Kidney epithelial cell (primary cell): ENCODE measurements at places on chromosomes 1 and 21. TPM values are rescaled to one million over a fixed set of nuclear protein-coding genes. Genes with fewer than 3 reads are reported as not detected.

GRCh38 chr21:14523234-14523633 lies 22.9 kb downstream of the SAMSN1 start:
- no peak for DNase-seq

The ANKRD34A gene
- 0.46 TPM in 1 of 2 replicates, not detected in the other for total RNA-seq

GRCh38 chr1:53600001-53600400 lies 139.0 kb downstream of the GLIS1 start:
- no peak for DNase-seq

DNA sequence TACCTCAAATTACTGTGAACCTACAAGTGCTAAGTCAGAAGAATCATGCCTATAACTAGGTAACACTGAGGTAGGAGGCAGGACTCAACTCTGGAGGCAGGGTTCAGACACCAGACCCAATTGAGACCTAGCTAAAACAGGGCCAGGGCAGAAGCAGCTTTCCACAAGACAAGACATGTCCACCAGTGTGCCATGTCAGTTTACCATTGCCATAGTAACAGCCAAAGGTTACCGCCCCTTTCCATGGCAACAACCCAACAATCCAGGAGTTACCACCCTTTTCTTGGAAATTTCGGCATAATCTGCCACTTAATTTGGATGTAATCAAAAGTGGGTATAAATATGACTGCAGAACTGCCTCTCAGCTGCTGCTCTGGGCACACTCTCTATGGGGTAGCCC lies 432.3 kb downstream of the DPYD start:
- no peak for DNase-seq

The GNAT2 gene
- total RNA-seq, result not detected in 2 replicates

The OPTC gene
- not detected in 2 replicates for total RNA-seq

- no peak for DNase-seq
Observed at GRCh38 chr1:30765556-30766434, 8.2 kb upstream of the LAPTM5 start.

The LRRIQ3 gene
- 0.82 and 1.9 TPM in 2 replicates for total RNA-seq

The NECTIN4 gene
- total RNA-seq, result 13.1 and 13.6 TPM in 2 replicates

- no peak for DNase-seq
Observed at GRCh38 chr1:216566641-216567205, 143.5 kb upstream of the USH2A start.

- no peak for DNase-seq
Observed at GRCh38 chr1:81029266-81029665, 771.5 kb upstream of the ADGRL2 start.

The SAMD13 gene
- total RNA-seq, result 1.2 and 1.9 TPM in 2 replicates

- DNase-seq, result no peak
Observed at GRCh38 chr1:5770981-5771765, 221.1 kb downstream of the NPHP4 start.

DNA sequence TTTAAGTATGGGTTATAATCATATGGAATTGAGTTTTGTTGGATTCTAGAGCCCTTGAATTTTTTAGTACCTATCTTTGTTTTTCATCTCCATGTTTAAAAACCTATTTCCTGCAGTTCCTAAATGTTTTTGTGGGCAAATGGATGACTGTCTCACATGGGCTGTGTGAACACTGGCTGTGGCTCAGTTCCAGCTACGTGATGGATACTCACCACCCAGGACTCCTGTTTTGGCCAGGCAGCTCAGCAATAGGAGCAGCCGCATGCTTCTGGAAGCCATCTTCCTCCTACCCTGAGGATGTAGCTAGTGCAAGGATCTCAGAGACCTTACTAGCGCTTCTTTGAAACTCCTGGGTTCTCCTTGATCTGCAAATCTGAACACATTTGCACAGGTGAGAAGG lies 2.8 kb downstream of the REG4 start:
- DNase-seq, result no peak

- no peak for DNase-seq
Observed at GRCh38 chr1:61460191-61460590, 264.8 kb downstream of the TM2D1 start.

DNA sequence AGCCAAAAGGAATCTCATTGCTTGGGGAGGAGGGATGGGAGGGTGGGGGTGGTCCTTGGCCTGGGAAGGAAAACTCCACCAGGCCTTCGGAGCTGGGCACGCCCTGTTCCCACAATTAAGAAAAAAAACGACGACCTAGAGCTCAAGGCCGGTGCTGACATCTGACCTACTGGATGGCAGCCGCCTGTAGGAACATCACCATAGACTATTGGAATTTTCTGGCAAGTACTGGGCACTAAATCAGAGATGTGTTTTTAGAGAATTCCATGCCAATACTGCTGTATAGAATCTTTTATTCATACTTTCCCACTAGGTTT lies 729 bp downstream of the NADK start:
- no peak for DNase-seq

DNA sequence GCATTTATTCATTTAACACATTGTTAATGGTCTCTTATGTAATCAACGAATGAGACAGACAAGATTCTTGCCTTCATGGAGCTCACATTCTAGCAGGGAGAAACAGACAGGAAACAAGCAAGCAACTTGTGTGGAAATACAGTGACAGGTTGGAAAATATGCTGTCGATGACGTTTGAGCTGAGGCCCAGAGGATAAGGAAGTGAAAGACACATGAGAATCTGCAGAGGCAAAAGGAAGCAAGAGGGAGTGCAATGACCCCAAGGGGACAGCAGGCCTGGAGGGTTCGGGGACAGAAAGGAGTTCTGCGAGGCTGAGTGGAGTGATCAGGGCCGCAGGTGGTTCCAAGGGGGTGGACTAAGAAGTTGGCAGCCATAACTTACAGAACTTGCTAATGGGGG lies 60.6 kb upstream of the AKT3 start:
- no peak for DNase-seq

- no peak for DNase-seq
Observed at GRCh38 chr1:200038325-200038980, 10.9 kb downstream of the NR5A2 start.

DNA sequence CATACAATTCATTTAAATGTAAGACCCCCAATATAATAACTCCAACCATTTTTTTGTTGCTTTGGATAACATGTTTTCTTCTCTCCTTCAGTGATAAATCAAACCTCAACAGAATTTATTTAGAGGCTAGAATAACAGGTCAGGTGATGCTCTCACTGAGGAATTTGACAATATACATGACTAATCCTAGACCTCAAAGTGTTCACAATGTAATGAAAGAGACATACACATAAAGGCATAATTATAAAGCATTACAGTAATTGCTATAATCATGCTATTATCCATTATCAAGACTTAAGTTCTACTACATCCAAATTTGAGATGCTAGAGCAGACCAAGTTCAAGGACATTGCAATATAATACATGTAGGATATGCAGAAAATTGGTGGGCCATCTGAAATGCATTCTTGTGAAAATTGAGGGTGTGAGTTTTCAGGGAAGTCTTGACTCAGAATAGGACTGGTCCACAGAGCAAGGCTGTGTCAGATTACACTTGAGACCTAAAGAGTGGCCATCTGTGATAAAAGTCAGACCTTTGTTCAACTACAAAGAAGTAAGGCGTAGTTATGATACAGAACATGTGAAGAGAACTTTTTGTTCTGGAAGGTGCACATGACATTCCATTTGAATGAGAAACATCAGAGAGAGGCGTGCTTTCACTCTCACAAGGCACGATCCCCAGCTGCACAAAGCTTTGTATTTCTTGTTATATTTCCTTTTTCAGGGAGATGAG lies 45.5 kb downstream of the UTP25 start:
- DNase-seq, result peak; percentile 86

The SPRR4 gene
- not detected in 2 replicates for total RNA-seq

DNA sequence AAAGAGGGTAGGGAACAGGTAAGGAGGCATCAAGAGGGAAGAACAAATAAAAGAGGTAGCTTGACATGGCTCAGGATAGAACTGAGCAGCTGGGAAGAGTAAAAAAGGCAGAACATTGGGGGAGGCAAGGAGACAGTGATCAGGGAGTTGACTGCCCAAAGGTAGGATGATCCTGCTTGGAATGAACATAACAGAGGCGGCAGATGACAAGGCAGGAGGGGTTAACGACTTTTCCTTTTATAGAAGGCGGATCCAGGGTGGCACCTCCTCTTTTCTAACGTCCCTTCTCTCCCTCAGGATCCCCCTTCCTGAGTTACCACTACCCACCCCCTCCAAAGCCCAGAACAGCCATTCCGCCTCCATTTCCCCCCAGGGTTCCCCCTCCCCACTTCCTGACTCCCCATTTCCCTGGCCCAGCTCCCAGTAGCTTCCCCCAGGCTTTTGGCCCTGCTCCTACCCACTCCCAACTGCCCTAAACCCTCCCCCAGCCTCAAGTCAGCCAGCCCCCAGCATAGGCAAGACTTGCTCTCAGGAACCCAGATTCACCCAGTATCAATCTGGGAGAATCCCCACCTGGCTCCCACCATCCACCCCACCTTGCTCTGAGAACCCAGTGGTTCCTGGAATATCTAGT lies 769 bp upstream of the ADAMTS4 start:
- DNase-seq, result no peak

DNA sequence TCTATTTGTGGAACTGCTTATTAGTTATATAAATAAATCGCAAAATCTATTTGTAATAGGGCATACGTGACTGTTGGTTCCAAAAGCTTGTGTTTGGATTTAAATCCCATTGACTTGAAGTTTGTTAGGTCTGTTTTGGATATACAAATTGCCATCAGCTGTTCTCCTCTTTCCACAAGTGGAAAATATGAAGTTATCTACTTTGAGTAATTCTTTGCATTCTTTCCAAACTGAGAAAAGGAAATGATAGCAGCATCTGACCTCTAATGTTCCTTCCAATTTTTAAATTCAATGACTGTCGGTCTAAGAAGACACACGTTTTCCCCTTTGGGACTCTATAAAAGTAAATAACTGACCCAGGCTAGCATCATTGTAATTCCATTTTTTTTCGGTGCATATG lies 165.7 kb upstream of the SGIP1 start:
- DNase-seq, result no peak

The RPTN gene
- total RNA-seq, result not detected in 2 replicates

GRCh38 chr1:45863218-45863617 lies 59.8 kb downstream of the MAST2 start:
- DNase-seq, result no peak

GRCh38 chr1:20429296-20429695 lies 56.7 kb downstream of the CAMK2N1 start:
- DNase-seq, result no peak

- no peak for DNase-seq
Observed at GRCh38 chr1:74689621-74690363, 16.2 kb upstream of the ERICH3 start.

DNA sequence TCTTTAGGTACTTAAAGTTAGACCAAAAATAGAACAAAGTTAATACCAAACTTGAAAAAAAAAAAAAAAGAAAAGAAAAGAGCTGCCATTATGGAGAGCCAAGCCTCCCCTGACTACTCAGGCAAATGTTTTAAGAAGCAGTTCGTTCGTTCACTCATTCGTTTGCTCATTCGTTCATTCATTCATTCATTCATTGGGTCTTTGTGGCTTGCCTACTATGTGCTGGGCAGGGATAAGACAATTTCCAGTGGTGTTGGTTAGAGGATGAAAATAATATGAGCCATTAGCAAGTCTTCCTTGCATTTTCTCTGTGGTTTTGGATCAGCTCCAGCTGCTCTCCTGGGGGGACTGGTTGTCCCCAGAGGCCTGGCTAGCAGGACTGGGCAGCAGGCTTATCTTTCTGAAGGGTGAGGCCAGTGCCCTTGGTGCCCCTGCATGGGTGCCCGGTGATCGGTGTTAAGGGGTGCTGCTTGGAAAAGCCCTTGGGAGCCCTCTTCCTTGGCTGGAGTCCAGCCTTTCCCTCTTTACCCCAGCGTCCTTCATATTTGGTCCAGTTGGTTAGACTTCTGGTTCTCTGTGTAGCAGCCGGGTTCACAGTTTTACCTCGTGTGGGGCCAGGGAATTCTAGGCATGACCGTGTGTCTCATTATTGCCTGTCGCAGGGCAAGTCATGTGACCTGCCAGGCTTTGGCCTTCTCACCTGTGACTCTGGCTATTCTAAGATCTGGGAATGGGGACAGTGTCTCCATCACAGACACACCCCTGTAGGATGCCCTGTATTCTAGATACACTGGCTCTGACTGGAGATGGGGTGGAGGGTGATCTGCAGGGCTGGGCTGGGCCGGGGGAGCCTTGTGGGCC lies 32.8 kb downstream of the LHX4 start:
- no peak for DNase-seq

GRCh38 chr1:91165033-91165654 lies 143.3 kb upstream of the ZNF644 start:
- no peak for DNase-seq

The C1orf226 gene
- total RNA-seq, result 3.7 and 3.9 TPM in 2 replicates

The ANGPTL1 gene
- not detected in 2 replicates for total RNA-seq

DNA sequence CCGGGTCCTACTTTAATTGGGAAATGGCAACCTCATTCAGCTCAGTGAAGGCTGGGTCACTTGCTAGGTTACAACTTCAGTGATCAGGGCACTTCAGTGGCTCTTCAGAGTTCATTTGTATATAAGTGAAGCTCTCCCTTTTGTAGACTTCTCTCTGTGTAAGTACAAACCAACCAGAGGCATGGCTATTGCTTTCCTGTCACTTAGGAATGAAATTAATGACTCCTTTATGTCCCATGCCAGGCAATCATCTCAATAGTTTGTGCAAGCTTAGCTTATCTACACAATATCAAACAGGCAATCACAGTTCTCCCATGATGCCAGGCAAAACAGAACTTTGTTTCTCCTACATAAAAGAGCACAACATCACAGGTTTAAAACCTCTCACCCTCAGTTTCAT lies 22.8 kb upstream of the CTBS start:
- DNase-seq, result no peak

The PLXNA2 gene
- 6.9 and 9.2 TPM in 2 replicates for total RNA-seq

The NDUFS5 gene
- 318 and 403 TPM in 2 replicates for total RNA-seq

The TMEM82 gene
- not detected in 2 replicates for total RNA-seq

DNA sequence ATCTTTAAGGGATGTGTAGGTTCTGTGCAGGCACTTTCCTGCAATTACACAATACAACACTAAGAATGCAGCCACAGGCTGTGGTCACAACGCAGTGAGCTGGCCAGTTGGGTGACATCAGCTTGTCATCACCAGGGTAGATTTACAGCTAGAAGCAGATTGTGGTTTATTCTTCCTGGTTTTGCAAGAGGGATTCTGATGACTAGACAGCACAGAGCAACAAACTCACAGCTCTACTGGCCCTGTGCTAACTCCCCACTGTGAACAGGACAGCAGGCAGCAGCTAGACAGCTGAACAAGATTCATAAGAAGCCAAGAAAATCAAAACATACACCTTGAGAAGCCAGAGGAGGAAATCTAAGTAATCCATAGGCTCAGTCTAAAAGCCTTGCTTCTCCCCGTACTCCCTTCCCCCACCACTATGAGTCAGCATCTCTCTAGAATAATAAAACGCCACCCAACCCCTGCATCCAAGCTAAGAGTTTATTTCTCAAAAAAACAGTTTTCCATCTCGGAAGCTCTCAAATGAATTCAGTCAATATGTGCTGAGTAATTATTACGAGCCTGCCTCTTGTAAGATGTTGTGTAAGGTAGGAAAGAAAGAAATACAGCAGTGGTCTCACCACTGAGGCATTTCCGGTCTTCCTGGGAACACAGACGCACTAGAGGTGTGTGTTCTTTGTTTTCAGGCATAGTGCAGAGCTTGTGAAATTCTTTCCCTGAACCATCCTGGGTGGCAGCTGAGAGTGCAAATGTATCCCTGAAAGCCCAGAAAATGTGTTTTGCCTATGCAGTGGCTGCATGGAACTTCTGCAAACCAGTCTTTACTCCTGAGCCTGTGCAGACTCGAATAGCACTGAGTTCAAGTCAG lies 162.8 kb downstream of the NTPCR start:
- peak; percentile 99 for DNase-seq
